ENCODE measurements at places on chromosomes 6 and 20.

- DNase-seq: no peak
Observed at GRCh38 chr6:62465206-62465605, 179.2 kb upstream of the KHDRBS2 start.

- DNase-seq: no peak
Observed at GRCh38 chr6:125808060-125808459, 17.3 kb downstream of the NCOA7 start.

DNA sequence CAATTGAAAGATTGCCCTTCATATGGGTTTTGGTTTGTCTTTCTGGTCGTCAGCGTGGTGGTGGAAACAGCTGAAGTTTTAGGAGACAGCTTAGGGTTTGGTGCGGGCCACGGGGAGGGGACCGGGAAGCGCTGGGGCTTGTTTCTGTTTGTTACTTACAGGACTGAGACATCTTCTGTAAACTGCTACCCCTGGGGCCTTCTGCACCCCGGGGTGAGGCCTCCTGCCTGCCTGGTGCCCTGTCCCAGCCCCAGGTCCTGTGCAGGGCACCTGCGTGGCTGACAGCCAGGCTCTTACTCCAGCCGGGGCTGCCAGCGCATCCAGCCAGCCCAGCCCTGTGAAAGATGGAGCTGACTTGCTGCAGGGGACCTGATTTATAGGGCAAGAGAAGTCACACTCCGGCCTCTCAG lies 22.8 kb downstream of the NPEPL1 start:
- no peak for DNase-seq

DNA sequence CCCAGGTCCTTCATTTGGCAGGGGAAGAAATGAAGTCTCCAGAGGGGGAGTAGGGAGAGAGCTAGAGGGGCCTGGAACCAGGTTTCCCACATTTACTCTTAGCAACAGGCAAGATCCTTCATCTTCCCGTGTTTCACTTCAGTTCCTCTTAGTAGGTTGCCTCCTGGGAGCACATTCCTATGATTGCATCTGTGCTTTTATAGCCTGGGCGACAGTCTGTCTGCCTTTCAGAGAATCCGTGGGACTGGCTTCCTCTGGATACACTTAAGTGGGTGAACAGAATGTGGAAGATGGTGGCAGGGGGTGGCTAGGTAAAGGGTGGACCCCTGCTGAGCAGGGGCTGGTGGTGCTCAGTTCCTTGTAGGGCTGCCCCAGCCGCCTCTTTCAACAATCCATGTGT lies 33.4 kb downstream of the STK35 start:
- no peak for DNase-seq

DNA sequence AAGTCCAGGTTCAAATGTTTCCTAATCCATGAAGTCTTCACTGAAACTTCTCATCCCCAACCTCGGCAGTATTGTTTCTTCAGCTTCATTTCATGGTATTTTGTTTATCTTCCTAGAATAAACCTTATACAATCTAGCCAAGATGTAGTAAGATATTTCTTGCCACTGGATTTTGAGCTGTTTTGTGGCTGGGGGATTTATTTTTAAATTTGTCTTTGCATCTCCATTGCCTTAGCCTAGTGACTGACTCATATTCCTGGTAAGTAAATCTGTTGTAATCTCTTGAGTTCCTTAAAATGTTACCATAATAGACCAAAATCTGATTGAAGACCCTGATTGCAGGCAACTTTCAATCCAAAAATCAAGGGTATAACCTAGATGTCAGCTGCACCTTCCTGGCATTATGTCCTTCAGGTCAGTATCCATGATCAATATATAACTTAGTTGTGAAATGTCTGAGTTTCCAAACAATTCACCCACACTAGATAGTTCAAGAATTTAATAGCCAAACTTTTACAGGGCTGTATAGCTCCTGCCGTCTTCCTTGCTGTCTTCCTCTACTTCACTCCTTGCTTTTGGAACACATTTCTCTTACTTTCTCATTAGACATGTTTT lies 4.7 kb upstream of the TRMT11 start:
- DNase-seq: no peak

GRCh38 chr6:149305372-149305771 lies 12.1 kb upstream of the TAB2 start:
- no peak for DNase-seq

DNA sequence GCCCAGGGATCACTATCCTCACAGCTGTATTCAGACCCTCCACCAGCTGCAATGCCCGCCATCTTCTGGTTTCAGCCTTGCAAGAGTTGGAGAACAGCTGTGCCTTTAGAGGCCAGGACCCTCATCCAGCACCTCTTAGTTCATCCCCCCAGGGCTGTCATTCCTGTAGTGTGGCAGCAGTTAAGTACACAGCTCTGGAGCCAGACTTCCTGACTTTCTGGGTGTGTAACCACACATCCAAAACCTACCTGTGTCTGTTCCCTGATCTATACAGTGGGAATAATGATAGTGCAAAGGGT lies 452 bp upstream of the TREM2 start:
- no peak for DNase-seq

DNA sequence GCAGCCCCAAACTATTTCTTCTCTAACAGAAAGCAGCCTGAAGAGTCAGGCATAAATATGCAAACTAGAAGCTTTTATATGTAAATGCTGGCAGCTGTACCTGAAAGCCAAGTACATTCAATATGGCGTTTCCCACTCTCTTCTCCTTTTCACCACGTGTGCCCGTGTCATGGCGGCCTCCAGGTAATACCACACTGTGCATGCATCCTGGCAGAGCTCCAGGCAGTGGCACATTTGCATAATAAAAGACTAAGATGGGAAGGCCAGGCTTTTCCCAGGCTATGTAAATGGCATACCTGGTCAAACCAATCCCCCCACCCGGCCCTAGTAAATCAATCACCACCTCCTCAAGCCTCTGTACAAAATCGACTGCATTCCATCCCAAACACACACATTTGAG lies 120.6 kb downstream of the MMUT start:
- no peak for DNase-seq

- no peak for DNase-seq
Observed at GRCh38 chr20:59779656-59780380, 153.6 kb downstream of the SYCP2 start.

GRCh38 chr6:14210663-14211561 lies 93.3 kb downstream of the CD83 start:
- DNase-seq: peak; percentile 84

GRCh38 chr6:28643017-28643740 lies 117.5 kb downstream of the GPX5 start:
- no peak for DNase-seq

DNA sequence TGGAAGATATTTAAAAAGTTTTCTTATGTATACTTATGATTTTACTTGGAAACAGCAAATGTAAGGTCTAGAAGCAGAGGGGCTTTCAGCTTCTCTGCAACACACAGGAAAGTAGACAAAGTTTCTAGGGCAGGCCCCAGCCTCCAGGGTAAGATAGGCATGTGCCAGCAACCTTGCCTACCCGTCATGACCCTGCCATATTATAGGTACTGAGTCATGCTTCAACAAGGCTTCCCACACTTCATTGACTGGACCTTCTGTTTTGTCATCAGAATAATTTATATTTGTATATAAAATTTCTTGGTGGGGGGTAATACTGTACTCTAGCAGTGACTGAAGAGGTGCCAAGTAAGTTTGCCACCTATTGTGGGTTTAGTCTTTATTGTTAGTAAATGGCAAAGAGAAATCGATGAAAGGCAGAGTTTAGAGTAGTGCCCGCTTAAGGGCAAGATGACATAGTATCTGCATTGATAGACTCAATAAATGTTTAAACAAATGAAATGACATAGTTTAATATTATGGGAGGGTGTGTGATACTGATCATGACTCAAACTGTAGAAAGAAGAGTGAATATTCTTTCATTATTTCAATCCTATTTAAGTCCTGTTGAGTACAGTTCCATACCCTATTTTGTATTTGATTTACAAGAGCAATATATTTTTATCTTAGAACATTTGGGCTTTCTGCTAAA lies 95.6 kb downstream of the JARID2 start:
- DNase-seq: no peak

GRCh38 chr6:163252061-163252591 lies 162.4 kb upstream of the QKI start:
- DNase-seq: no peak

DNA sequence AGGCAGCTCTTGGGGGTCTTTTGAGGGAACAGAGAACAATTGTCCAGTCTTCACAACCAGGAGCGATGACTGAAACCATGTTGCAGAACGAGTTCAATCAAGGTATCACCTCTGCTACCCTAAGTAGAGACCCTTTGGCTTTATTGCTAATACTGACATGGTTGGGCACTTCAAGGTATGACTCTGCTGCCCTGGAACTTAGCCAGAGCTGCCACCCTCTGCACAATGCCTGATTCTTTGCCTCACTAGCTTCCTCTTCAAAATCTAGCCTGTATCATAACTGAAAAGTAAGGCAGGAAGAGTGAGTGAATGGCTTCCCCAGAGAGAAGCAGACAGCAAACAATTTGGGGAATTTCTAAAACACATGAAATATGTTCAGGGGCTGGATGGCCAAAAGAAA lies 592.7 kb upstream of the NRSN1 start:
- DNase-seq: no peak

GRCh38 chr20:58559368-58559729 lies 44.1 kb upstream of the APCDD1L start:
- no peak for DNase-seq

Data from activated T-cell treated with anti-CD3 and anti-CD28 coated beads for 4 hours (primary cell).